ENCODE measurements at places on chromosomes 11 and 22.
A peak's percentile ranks its signal among the peaks of the same experiment; 100 is the strongest.

DNA sequence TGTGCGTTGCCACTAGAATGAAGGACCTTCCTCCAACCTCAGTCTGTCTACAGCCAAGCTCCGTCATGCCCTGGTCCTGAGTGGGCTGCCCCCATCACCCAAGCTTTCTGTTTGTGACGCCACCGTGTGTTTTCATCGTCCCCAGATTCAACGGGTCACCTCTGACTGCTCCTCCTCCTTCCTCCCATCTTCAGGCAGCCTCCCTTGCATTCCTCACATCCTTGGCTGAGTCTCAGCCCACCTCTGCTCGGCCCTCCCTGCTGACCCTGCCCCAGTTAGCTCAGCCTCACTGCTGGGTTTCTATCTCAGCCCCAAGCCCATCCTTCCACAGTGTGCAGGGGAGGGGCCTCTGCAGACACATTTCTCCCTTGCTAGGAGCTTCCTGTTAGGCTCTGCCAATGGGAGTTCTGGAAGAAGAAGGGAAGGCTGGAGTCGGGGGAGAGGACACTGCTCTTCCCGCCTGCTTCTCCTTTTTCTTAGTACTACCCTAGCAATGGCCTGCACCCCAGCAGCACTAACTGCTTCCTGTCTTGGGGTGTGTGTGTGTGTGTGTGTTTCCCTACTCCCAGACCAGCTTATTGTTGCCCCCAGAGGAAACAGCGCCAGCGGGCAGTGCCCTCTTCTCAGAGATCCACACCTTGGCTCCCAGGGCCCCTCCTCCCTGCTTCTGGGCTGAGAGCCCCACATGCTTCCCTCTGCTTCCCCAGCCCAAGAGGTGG lies 5.2 kb downstream of the IFT27 start:
- no peak for DNase-seq

DNA sequence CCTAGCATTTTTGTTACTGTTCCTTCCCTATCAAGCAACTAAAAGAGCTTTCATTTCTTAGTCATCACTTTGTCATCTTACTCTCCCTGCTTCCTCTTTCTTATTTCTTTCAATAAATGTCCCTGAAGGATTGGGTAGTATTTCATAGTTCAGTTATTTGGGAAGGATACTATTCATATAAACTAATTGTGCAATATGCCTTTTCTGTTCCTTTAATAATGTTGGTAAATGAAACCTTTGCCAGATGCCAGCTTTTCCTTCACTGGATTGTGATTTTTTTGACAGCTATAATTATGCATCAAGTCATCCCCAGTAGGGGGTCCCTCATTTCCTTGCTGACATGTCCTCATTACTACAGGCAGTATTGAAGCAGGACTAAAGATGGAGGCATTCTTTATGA lies 101.7 kb downstream of the ATM start:
- no peak for DNase-seq

- no peak for DNase-seq
Measured at GRCh38 chr22:30183271-30183670, 63.3 kb downstream of the LIF start.

- no peak for DNase-seq
Measured at GRCh38 chr11:71447791-71448256, 369 bp downstream of the DHCR7 start.

DNA sequence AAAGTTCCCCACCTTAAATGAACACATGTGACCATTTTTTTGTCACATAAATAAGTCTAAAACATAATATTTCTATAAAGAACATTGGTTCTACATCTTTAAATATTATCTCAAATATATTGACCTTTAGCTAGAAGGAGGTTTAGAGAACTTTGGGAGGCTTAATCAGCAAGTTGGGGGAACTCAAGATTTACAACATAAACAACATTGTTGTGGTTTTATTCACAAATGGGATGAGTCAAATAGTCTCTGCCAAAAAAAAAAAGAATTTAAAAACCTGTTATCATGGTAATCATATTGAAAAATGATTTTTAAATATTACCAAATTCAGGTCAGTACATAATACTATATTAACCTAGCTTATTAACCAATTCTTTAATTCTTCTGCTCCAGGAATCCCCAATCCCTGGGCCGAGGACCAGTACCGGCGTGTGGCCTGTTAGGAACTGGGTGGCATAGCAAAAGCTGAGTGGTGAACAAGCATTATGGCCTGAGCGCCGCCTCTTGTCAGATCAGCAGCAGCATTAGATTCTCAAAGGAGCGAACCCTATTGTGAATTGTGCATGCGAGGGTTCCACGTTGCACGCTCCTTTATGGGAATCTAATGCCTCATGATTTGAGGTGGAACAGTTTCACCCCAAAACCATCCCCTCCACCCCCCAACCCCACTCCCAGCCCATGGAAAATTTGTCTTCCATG lies 98.2 kb downstream of the RDX start:
- DNase-seq = no peak

GRCh38 chr11:134481135-134481534 lies 69.1 kb upstream of the B3GAT1 start:
- no peak for DNase-seq

DNA sequence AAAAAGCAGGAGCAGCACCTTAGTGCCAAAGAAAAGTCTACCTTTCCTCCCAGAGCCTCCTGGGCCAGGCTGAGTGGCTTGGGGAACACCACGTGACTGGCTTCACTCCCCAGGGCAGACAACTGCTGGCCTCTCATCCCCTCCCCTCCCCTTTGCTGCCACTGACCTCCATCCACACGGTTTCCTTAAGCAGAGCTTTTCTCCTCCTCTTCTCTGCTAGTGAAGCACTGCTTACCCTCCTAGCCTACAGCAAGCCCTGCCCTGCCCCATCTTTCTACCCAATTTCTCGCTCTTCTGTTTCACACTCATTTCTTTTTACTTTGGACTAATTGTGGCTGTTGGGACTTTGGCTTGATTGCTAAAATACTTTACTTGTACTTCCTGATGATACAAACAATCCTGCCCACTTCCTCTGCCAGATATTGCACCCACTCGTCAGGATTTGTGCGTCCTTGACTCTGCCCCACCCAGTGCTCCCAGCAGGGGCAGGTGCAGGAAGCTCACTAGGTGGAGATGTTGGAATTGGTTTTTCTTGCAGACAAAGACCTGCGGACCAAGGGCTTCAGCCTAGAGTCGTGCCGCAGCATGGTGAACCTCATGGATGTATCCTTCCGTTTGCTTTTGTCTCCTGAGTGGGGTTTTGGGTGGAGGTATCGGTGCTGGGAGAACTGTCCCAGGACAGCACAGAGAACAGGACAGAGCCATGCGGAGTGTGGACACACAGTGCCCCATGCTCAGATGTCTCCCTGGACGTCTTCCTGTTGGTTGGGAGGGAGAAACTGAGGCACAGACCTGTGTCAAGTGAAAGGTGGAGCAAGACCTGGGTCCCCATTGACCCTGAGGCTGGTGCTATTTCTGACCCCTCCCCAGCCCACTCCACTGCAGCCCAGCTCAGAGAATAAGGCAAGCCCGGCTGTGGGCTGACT lies 27.3 kb downstream of the CAPN1 start:
- no peak for DNase-seq

DNA sequence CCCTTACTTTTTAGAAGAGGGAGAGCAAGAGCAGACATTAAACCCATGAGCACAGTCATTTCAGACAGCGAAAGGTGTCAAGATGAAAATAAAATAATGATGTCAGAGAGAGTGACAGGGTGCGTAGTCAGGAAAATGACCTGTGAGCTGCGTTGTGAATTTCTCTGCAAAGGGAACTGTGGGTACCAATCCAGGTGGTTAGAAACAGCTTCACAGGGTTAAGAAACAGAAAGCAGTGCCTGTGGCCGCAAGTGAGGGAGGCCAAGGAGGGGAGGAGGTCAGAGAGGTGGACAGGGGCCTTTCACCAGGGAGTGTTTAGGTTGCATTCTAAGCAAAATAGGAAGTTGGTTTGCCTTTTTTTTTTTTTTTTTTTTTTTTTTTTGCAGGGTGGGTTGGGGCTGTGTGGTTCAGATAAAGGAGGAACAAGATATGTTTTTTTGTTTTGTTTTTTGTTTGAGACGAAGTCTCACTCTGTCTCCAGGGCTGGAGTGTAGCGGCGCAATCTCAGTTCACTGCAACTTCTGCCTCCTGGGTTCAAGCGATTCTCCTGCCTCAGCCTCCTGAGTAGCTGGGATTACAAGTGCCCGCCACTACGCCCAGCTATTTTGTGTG lies 7.9 kb downstream of the TIGD3 start:
- no peak for DNase-seq

GRCh38 chr11:72863916-72864315 lies 49.7 kb downstream of the ATG16L2 start:
- DNase-seq = no peak

GRCh38 chr11:84608837-84609196 lies 1018.3 kb downstream of the DLG2 start:
- no peak for DNase-seq

GRCh38 chr11:9516113-9516512 lies 55.3 kb downstream of the ZNF143 start:
- no peak for DNase-seq

- DNase-seq = no peak
Measured at GRCh38 chr11:92663539-92663938, 305.9 kb upstream of the MTNR1B start.

DNA sequence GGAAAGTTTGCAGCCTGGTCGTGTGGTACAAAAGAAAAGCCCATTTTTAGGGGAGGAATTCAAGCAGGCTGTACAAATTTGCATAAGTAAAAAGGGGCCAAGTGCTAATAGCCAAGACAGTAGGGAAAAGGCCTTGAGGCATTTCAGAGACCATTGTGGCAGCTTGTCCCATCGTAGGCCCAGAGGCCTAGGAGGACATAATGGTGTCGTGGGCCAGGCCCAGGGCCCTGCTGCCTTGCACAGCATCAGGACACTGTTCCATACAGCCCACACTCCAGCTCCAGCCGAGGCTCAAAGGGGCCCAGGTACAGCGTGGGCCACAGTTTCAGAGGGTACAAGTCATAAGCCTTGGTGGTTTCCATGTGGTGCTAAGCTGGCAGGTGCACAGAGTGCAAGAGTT lies 106.9 kb downstream of the GRIK4 start:
- no peak for DNase-seq

GRCh38 chr11:124415356-124415923 lies 9.2 kb downstream of the OR8B4 start:
- no peak for DNase-seq

GRCh38 chr22:27372969-27373670 lies 428.4 kb downstream of the MN1 start:
- no peak for DNase-seq

DNA sequence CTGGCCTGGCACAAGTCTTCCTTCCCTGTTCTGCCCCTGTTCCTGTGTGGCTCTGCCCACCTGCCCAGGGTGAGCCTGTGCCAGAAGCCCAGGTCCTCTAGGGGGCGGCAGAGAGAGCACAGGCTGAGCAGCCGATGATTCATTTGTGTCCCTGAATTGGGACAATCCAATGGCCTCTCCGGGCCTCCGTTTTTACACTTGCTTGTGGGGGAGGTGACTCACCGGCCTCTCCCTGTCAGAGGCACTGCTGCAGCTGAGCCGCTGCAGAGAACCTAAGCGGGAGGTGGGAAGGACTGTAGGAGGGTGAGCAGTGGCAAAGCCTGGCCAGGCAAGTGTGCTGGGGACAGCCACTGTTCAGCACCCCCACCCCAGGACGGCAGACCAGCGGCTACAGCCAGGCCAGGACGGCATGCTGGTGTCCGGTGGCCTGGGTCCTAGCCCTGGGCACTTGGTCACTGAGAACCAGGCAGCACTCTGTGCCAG lies 65.2 kb upstream of the LMO1 start:
- peak; percentile 33 for DNase-seq

DNA sequence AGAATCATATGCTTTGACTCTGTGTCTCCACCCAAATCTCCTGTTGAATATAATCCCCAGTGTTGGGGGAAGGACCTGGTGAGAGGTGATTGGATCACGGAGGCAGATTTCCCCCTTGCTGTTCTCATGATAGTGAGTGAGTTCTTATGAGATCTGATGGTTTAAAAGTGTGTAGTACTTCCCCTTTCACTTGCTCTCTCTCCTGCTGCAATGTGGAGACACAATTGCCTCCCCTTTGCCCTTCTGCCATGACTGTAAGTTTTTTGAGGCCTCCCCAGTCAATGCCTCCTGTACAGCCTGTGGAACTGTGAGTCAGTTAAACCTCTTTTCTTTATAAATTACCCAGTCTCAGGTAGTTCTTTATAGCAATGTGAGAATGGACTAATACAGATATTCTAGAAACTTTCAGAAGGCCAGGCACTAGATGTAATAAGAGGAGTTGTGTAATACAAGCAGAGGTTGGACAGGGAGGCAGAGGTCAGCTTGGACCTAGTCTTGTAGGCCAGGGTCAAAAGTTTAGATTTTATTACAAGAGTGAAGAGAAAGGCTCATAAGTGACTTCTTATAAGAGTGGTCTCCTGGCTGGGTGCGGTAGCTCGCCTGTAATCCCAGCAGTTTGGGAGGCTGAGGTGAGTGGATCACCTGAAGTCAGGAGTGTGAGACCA lies 9.3 kb upstream of the SERPING1 start:
- no peak for DNase-seq

GRCh38 chr22:38870312-38870741 lies 1.7 kb downstream of the CBX6 start:
- DNase-seq = no peak

DNA sequence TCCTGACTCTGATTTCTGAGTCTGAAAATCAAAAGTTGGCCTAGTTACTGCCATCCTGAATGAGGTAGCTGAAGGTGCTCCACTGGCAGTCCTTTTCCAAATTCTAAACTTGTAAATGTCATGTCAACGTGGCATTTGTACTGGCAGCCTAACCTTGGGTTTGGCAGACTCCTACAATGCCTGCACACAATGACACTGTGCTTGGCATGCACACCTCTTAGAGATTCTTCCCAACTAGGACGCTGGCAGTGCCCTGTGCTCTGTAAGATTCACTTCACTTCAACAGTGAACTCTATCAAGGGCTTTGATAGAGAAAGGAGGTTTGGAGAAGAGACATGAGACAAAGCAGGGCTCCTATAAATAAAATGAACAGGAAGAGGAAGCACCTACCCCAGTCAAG lies 21.9 kb upstream of the PPP2R1B start:
- DNase-seq = no peak

DNA sequence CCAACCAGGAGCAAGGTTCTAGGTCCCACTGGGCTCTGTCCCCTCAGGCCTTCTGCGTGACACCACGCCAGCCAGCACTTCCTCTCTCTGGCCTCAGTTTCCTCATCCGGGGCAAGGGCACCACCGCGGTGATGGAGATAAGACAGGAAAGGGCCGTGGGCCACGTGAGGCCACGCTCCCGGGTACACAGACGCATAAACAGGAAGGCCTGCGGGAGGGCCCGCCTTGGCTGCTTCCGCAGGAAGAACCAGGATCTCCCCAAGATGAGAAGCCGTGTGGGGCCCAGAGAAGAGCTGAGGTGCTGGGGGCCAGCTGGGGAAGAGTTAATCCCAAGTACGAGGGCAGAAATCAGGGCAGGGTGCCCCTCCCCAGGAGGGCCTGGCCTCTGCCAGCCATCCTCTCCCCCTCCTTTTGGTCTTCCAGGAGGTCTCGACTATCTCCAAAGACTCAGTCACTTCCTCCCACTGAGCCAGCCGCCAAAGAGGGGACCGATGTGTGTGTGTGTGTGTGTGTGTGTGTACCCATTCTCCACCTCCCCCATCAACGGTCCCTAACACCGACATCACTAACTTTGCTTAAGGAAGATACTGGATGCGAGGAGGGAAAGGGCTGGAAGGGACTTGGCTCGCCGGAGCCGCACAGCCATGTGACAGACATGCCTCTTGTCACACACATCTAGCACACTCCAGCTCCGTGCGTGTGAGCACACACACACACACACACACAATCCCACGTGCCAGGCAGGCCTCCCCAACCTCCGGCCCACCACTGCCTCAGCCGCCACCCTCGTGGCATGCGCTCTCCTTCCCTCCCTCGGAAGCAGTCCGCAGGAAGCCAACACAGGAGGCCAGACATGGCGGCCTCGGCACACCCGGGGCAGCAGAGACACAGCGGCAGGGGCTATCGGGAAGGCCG lies 1.4 kb downstream of the MFNG start:
- no peak for DNase-seq

Data from fibroblast of skin of left biceps (primary cell).